ENCODE measurements at places on chromosomes 12 and 14. TPM values are rescaled to one million over a fixed set of nuclear protein-coding genes. Genes with fewer than 3 reads are reported as not detected.

Gene RAB21
- 33.6 TPM for total RNA-seq

Gene DDX23
- 107 TPM for total RNA-seq

Gene MYO1A
- 0.32 TPM for total RNA-seq

DNA sequence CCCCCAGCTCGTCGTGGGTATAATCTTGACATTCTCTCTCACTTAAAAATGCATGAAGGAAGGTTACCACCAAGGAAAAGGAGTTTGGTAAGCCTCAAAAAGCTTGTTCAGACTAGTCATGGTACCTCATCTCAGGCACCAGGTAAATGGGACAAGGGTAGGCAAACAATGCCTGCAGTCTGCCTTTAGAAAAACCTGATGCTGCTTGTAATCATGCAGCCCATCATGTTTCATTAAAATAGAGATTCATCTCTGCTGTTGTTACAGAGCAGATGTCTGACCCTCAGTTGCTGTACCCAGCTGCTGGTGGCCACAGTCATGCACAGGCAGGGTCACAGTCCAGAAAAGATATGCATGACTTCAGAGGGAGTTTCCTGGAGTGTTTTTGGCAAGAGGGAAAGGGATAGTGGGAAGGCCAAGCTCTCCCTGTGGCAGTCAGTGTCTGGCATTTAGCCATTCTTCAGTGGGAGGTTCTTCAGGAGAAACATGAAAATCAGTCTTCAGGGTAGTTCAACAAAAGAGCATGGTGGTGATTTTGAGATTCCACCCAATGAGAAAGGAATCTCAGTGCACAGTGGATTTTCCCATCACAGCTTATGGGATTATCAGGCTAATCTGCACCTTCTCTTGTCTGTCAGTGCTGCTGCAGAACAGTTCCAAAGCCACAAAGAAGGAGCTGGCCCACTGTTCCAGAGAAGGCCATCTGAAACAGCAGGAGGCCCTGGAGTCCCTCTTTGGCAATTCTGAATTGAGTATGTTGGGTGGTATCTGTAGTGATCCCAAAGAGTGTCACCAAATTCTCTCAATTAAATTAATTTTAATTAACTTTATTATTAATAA, 202.7 kb upstream of the FRMD6 start:
- DNase-seq = no peak

DNA sequence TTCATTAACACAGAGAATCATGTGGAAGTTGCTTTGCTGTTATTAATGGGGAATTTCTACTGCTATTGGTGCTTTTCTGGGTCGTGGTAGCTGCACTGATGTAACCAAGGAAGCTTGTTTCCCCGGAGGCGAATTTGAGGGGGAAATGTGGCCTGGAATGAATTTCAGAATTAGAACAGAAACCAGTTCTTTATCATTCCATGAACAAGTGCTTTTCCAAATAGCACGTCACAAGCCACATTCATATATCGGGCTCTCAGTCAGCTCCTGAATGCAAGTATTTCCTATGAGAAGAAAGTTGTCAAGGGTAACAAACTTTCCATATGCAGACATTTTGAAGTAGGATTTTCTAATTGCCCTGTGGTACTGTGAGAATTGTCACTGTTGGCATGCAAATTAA, 1353.2 kb downstream of the AACS start:
- no peak for DNase-seq

DNA sequence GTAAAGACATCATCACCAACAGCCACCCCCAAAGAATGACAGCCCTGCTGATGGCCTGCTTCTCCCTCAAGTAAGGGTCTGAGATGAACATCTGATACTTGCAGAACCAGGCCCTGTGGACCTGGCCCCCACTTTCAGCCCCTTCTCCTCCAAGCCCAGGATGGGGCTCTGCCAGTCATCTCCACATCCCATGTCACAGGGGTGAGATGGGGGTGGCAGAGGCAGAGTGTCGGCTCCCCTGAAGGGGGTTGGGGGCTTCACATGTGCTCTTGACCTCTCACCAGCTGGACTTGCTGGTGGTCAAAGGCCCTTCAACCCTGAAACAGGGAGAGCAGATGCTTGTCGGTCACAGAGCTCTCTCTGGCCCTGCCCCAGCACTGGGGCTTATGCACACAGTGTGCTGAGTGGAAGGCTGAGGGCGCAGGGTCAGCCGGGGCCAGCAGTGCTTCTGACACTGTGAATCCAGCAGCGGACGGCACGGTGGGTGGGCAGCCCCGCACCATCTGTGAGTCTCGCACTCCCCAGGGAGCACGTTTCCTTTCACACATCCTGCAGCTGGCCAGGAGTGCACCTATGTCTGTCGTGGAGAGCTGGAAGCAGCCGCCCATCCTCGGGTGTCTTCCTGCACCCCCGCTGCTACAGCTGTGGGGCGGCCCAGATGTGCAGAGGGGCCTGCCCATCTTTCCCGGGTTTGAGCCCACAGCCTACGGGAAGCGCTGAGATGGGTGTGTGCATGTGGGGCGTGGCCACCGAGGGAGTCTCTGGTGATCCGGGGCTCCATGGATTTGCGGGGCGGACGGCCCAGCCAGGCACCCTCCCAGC, 94.3 kb downstream of the ADGRD1 start:
- no peak for DNase-seq

GRCh38 chr12:110846615-110847566, at the start of gene CCDC63:
Gene CCDC63, plus strand, starts transcription at chr12:110846987. Its CDS starts 5,968 bp downstream, at chr12:110852955.
- peak; percentile 77 for DNase-seq

Gene OAS1
- total RNA-seq = 0.27 TPM

DNA sequence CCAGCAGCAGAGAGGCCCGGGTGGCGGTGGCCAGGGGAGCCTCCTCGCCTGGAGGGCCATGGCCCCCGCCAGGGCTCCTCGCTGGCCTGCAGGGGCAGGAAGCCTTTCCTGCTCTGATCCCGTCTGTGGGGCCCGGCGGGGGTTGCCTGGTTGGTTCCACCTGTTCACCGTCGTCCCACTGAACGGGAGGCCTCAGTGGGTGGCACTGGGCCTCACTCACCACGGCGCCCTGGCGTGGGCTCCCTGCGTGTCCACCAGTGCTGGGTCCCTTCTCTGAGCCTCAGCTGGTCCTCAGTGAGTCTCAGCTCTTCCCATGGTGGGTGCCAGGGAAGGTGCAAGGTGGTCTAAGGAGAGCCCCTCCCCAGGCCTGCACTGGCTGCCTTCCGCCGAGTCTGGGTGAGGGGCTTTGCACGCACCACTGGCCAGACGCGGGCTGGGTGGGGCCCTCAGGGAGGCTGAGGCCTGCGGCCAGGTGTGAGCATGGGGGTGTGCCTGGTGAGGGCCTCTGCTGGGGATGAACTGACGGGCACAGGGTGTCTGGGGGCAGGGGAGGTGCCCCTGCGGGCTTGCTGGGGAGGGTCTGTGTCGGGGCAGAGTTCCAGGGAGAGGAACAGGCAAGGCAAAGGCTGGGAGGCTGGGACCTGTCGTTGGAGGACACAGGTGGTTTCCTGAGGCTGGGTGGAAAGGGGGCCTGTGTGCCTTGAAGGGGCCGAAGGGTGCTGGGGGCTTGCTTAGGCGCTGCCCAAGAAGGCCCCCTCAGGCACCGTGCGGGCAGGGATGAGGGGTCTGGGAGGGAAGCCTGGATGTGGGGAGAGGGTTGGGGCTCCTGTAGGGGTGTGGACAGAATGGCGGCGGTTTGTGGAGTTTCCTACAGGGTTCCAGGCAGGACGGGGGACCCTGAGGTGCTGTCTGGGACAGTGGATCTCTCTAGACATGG, 339.8 kb downstream of the TMEM121 start:
- peak; percentile 3 for DNase-seq

GRCh38 chr12:49131894-49132461, 783 bp upstream of the TUBA1B start:
- no peak for DNase-seq

- DNase-seq = no peak
These were observed 43.9 kb upstream of the TESC start for GRCh38 chr12:117143008-117143532.

GRCh38 chr12:11023387-11023786, 967 bp upstream of the TAS2R19 start:
- DNase-seq = no peak

DNA sequence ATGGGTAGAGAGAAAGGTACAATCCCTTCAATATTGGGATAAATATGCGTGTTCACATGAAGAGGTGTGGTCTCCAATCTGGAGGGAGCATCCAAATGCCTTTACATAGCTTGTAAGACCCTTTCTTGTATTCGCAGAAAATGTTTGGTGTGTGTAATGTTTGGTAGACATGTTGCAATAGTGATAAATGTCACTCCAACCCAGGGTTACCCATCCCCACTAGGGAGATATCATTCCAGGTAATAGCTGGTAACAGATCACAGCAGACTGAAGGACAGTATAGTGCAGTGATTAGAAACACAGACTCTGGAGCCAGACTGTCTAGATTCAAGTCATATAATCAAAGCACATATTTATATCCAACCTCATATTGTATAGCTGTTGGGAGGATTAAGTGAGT, 733.6 kb upstream of the TBX3 start:
- no peak for DNase-seq

Gene FAIM2
- total RNA-seq = 0.18 TPM

Gene PRR4
- total RNA-seq = 2.7 TPM

- no peak for DNase-seq
These were observed 6.4 kb upstream of the GAS2L3 start for GRCh38 chr12:100566887-100567637.

Gene CPNE6
- total RNA-seq = not detected

- no peak for DNase-seq
These were observed 142.4 kb downstream of the PLCZ1 start for GRCh38 chr12:18595412-18595811.

Gene CFAP251
- 2.9 TPM for total RNA-seq

Gene LRRC10
- total RNA-seq = not detected

DNA sequence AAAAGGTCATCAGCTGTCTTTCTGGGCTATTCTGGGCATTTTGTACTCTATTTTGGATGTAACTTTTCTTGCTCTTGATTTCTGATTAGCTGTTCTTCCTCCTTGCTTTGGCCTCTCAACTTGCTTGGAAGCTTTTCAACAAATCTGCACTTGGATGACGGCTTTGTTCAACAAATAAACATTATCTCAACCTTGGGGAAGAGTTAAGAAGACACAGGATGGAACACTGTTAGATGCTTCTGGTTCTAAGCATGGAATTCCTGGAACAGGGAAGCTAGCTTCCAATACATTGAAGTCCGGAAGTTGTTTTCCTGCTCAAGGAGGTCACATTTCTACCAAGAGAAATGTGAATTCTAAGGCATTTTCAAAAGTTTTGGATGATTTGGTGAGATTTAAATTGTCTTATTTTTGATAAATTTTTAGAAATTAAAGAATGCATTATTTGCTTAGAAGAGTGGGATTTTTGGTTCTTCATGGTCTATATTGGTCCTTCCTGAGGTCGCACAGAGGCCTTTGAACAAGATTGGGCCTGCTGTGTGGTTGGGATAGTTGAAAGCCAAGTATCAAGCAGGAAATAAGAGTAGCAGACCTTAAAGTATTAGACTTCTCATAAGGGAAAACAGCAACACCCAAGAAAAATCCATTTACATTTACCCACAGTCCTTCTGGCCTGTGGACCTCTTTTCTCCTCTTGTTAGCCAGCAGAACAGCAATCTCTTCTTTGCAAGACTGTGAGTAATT, 59.2 kb downstream of the PPFIBP1 start:
- no peak for DNase-seq

DNA sequence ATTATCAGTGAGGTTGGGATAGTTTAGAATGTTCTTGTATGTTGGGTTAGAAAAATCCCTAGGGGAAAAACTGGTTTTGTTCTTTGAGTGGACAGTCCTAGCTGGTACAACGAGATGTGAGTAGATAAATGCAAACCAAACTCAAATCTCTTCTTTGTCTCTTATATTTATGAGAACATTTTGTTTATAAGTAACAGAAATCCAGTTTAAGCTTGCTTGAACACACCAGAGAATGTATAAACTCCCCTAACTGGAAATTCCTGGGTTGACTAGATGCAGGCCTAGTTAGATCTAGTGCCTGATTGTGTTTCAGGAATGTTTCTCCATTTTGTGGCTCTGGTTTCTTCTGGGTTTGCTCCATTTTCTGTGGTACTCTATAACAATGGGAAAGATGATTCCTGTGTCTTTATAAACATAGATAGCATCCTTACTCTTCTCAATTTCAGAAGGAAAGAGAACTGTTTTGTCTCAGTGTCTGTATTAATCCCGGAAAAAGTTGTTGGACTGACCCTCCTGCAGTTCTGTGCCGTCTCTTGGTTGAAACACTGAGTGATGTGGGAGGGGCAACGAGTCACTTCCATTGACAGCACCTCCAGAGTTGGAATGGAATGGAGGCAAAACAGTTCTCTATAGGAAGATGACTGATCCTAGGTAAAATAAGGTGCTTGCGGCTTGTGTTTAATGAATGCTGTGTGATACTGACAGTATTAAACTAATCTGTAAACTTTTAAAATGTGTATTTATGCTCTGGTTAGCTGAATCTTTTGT, 244.8 kb downstream of the TMTC2 start:
- no peak for DNase-seq

GRCh38 chr12:115440438-115440837, 756.5 kb upstream of the TBX3 start:
- DNase-seq = no peak

GRCh38 chr14:32331206-32331605, 2.1 kb downstream of the AKAP6 start:
- no peak for DNase-seq

DNA sequence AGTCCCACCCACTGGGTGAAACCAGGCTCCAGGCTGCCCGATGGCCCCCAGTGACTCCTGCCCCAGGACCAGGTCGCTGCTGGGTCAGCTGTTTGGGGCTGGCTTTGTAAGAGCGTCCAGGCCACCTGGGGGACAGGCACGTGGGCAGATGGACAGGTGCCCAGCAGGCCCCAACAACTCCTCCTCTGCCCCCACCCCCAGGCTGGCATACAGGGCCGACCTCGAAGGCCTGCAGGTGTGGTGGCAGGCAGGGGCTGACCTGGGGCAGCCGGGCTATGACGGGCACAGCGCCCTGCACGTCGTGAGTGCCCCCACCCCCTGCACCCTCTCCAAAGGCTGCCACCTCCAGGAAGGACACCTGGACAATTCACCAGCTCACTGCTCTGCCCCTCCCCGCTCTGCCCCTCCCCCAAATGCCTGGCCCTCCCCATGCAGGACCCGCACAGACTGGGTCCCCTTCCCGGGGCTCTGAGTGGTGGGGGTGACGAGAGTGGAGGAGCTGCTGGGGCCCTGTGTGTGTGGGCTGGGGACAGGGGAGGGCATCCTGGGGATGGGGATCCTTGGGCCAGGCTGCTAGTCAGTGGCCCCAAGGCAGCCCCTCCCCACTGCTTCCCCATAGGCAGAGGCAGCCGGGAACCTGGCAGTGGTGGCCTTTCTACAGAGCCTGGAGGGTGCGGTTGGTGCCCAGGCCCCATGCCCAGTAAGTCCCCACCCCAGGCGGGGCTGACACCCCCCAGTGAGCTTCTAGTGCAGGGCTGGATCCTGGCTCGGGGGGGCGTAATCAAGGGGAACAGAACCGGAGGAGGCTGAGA, 26.0 kb downstream of the ASPG start:
- peak; percentile 9 for DNase-seq

GRCh38 chr14:72855913-72856312, 38.0 kb downstream of the DPF3 start:
- no peak for DNase-seq
